ENCODE measurements at places on chromosomes 11 and 22.

DNA sequence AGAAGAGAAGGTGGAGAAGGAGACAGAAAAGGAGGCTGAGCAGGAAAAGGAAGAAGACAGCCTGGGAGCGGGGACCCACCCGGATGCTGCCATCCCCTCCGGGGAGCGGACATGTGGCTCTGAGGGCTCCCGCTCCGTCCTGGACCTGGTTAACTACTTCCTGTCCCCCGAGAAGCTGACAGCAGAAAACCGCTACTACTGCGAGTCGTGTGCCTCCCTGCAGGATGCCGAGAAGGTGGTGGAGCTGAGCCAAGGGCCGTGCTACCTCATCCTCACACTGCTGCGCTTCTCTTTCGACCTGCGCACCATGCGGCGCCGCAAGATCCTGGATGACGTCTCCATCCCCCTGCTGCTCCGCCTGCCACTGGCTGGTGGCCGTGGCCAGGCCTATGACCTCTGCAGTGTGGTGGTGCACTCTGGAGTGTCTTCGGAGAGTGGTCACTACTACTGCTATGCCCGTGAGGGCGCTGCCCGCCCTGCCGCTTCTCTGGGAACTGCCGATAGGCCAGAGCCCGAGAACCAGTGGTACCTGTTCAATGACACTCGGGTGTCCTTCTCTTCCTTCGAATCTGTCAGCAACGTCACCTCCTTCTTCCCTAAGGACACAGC, 21.4 kb downstream of the USP35 start:
- DNase-seq: no peak

GRCh38 chr11:95076416-95076815, 9.7 kb downstream of the SRSF8 start:
- DNase-seq: no peak

DNA sequence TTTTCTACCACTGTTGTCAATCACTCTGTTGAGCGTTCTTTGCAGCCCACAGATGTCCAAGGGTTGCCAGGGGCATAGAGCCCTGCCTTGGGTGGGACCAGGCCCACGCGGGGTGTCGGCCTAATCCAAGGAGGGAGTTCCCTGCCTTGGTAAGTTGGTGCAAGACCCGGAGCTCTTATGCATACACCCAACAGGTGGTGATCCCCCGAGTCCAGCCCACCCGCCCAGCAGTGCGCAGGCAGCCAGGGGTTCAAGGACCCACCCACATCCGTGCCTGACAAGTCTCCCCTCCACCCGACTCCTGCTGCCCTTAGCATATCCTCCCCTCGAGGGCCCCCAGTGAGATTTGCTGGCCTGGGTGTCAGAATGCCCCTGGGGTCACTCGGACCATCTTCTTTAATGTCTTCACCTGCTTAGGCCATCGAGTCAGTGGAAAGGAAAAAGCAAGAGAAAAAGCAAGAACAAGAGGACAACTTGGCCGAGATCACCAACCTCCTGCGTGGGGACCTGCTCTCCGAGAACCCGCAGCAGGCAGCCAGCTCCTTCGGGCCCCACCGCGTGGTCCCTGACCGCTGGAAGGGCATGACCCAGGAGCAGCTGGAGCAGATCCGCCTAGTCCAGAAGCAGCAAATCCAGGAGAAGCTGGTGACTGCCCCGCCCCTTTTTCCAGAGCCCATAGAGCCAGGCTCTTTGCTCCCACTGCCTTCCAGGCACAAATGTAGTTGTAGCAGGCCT, 12.2 kb downstream of the RIBC2 start:
- DNase-seq: no peak

DNA sequence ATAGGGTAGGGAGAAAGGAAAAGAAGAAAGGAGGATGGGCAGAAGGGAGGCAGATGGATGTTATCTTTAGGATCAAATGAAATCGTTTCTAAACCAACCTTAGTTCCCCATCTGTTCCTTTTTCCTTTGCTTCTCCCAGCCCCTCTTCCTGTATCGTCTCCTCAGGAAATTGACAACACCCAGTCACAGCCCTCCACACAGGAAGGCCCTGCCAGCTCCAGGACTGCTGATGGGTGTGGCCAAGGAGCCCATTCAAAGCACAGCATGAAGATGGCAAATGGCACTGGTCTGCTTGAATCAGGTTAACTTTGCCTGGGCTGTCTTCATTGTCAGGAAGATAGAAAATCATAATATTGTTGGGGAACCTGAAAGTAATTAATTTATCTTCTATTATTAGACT, 164.8 kb downstream of the C11orf87 start:
- no peak for DNase-seq

DNA sequence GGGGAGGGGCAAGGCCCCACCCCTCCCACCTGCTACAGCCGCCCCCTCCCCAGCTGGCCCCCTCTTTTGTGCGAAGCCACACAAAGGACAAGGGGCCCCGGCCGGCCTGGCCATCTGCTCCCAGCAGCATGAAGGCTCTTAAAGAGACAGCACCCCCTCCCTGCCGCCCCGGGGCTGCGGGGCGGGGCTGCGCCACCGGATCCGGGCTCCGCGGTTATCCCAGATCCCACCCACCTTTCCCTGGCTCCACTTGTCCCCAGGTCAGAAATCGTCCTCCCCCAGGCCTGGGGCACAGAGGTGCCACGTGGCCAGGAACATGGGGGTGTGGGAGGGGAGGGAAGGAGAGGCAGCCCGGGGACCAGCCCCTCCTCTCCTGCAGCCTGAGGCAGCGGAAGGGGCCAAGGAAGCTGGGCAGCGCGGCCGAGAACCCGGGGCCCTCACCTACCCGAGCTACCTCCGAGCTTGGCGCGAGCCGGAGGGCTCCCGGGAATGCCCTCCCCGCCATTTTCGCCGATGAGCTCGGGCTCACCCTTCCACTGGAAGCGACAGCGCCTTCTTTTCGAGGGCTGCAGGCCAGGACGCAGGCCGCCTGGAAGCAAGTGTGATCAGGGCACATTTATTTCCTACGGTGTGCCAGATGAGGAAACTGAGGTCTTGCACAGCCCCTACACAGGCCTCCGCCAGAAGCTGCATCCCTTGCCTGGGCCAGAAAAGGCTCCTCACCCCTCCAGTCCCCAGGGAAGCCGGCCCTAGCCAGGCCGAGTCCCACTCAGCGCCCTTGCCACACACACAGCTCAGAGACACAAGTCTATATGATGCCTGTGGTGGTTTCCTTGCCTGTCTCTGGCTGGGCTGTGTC, 2.5 kb upstream of the RCOR2 start:
- no peak for DNase-seq

- no peak for DNase-seq
These were observed 39.1 kb downstream of the TMEM123 start for GRCh38 chr11:102413497-102413896.

DNA sequence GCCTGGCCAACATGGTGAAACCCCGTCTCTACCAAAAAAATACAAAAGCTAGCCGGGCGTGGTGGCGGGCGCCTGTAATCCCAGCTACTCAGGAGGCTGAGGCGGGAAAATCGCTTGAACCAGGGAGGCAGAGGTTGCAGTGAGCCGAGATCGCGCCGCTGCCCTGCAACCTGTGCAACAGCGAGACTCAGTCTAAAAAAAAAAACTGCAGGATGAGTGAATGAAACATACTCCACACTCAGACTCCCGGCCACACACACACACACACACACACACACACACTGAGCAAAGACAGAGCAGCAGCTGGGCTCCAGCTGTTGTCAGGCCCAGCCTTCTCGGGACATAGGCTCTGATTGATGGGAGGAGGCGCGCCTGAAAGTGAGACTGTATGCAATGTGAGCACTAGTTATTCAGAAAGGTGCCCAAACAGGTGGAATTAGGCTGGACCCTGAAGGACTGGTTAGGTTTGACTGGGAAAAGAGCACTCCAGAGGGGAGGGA, 1.5 kb upstream of the PLEKHA7 start:
- DNase-seq: no peak

DNA sequence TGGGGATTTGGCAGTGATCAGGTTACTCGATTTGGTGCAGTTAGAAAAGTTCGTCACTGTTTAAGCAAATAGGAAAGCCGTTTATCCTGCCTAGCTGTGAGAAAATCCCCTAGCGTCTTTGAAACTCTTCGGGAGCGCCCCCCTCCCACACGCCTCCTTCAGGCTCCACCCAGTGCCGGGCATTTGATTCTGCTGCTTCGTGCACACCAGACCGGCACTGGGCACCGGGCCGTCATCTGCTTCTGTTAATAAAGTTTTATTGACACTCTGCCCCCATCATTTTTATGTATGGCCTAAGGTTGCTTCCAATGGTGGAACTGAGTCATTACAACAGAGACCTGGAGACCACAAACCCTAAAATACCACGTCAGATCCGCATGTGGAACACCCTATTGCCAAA, 50.9 kb downstream of the IGF2 start:
- DNase-seq: no peak

DNA sequence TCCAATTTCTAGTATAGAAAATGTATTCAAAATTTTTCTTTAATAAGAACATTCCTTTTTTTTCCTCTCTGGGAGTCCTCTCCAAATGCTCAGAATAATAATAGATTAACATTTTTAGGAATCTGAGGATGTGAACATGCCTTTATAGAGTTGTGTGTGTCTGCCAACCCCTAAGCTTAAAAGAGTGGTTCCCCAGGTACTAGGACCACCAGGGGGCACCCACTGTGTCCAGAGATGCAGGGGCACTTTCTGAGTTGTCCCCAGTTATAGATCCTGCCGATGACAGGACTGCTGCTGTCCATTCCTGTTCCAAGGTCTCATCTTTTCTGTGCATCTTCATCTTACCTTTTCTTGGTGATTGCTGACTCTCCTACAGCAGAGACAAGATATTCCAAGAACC, 27.0 kb upstream of the MICAL2 start:
- DNase-seq: no peak

GRCh38 chr11:92797874-92798273, 171.6 kb upstream of the MTNR1B start:
- no peak for DNase-seq

DNA sequence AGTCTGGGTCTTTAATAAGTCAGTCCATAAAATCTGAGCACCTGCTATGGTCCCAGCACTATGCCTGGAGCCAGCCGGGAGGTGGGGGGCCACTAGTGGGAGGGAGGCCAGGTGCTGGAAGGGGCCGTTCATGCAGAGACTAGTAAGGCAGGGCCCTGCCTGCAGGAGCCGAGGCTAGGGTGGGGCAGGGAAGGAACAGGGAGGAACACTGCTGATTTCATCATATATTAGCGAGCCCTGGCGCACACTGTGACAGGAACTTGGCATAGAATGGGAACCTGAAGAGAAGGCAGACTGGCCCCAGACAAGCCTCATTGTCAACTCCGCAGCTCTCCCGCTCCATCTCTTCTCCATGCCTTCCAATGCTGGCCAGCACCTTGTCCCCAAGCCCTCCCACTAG, 7.1 kb downstream of the VSIG10L2 start:
- no peak for DNase-seq

- DNase-seq: no peak
These were observed 26.0 kb downstream of the MAPK1 start for GRCh38 chr22:21841422-21841821.

DNA sequence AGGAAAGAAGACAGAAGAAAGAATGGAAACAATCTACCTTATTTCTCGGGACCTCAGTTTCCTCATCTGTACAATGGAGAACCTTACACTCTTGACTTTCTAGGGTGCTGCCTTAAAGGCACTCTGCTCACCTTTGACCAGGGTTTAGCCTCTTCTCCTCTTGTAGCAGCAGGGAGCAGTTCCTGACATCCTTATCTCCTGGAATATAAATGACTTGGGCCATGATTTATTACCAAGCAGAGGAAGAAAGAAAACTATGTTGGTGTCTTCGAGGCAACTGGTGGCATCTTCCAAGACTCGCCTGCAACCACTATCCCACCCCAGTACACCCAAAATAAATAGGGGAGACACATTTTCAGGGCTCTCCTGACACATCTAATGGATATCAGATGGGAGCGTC, 314.2 kb downstream of the BUD13 start:
- no peak for DNase-seq

DNA sequence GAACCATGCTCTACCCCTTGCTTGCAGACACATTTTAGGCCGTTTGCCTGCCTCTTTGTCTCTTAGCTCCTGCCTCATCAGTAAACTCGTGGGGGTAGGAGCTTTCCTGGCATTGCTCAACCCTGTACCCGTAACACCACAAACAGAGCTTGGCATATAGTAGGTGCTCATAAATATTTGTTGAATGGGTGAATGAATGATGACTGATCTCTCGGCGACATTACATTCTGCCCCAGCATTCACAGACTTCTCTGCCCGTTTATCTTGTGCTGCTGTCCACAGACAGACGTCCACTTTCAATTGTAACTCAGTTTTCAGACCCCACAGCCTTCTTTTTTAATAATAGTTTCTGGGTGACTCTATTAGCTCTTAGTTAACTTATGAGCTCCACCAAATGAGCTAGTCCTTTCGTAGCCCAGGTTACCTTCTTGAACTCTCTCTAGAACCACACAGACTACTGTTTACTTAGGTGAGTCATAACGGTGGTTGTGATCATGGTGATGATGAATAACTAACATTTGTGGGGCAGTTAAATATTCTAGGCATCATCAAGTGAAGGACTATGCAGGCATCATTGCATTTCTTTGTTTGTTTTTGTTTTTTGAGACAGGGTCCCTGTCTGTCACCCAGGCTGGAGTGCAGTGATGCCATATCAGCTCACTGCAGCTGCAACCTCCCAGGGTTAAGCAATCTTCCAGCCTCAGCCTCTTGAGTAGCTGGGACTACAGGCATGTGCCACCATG, 188.4 kb downstream of the ADAMTS15 start:
- DNase-seq: no peak

DNA sequence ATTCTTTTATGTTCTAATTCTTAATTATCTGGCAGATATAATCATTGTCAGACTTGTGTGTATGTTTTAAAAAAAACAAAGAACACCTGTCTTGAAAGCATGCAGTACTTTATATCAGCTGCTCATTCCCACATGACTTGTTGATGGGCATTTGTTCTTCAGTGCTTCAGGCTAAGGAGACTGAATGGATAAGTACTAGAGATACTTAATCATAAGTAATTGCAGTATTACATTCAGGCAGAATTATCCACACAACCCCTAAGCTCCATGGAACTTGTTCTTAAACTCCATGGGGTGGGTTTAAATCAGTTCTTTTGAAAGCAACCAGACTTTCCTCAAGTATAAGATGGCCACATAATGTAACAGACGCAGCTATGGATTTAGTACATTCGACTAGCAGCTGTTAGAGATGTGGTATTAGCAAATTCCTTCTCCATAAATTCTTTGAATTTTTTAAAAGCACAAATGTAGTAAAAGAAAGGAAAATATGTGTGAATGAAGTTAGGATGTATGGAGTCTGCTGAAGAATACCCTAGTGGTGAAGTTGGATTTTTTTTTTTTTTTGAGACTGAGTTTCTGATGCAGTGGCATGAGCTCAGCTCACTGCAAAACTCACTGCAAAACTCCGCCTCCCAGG, 3.0 kb downstream of the JAM3 start:
- DNase-seq: no peak

- DNase-seq: no peak
These were observed 112.1 kb upstream of the ANO1 start for GRCh38 chr11:69965821-69966582.

DNA sequence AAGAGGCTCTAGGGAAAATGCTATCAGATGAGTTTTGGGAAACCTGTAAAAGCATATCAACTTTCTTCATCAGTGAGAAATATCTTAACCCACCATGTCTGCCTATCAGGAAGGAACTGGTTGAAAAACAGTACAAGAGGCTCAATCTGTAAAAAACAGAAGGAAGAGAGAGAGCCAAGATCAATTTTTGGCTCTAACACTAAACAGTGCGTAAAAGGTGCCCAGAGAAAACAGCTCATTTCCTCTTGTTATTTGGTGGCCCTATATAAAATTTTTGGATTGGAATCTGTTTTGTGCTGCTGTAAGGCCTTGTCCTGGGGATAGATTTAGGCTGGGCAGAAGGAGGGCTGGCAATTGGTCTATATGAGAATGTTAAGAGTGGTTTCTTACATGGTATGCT, 12.1 kb downstream of the MS4A2 start:
- no peak for DNase-seq

Measured in thoracic aorta (tissue), 2 donors.